ENCODE measurements at places on chromosomes 6 and 20. TPM values are rescaled to one million over a fixed set of nuclear protein-coding genes. Genes with fewer than 3 reads are reported as not detected.
A peak's percentile ranks its signal among the peaks of the same experiment; 100 is the strongest.

DNA sequence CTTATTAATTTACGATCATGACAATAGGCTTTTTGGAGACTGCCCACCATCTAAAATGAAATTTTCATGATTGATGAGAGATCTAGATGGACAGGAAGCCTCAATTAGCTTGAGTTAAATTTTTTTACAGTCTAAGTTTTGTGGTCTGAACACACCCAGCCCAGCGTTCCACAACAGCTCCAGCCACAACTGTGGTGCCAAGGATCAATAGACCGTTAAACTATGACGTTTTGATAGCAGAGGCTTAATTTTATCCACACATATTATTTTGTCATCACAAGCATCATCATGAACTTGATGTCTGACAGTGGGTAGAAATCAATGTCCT is 5.5 kb upstream of the GABRR1 start:
- H3K27ac ChIP-seq: no peak overlapping the region
- no peaks in the 10 kb centered on the region for H3K36me3 ChIP-seq
- H3K4me1 ChIP-seq: no peaks in the 10 kb centered on the region
- no peak for DNase-seq
- no peaks in the 10 kb centered on the region for H3K27me3 ChIP-seq

Gene NNAT
- total RNA-seq: not detected

GRCh38 chr6:28747631-28748157 is 176.1 kb downstream of the TRIM27 start:
- no peaks in the 10 kb centered on the region for H3K4me1 ChIP-seq
- H3K4me3 ChIP-seq: no peak overlapping the region
- H3K27me3 ChIP-seq: no peaks in the 10 kb centered on the region
- no peaks in the 10 kb centered on the region for H3K36me3 ChIP-seq

Gene ROMO1
- 214 TPM for total RNA-seq

- DNase-seq: peak; percentile 79
- peaks cover 14% of the 10 kb centered on the region for H3K27me3 ChIP-seq
- no peaks in the 10 kb centered on the region for H3K4me1 ChIP-seq
- H3K27ac ChIP-seq: no peak overlapping the region
- H3K36me3 ChIP-seq: no peaks in the 10 kb centered on the region
- H3K4me3 ChIP-seq: no peak overlapping the region
Observed at GRCh38 chr6:30396833-30397479, 52.0 kb downstream of the RPP21 start.

DNA sequence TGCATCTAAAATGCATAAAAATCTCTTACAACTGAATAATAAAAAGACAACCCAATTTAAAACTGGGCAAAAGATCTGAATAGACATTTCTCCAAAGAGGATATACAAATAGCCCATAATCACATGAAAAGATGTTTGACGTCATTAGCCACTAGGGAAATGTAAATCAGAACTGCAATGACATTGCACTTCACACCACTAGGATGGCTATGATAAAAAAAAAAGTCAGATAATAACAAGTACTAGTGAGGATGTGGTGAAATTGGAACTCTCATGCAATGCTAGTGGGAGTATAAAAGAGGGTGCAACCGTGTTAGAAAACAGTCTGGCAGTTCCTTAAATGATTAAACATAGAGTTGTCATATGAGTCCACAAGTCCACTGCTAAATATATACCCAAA is 24.3 kb upstream of the TBX18 start:
- H3K4me1 ChIP-seq: no peaks in the 10 kb centered on the region
- H3K36me3 ChIP-seq: no peaks in the 10 kb centered on the region
- DNase-seq: no peak
- no peak overlapping the region for H3K4me3 ChIP-seq

Gene PREP
- total RNA-seq: 17.2 TPM

Gene SIM1
- total RNA-seq: not detected

DNA sequence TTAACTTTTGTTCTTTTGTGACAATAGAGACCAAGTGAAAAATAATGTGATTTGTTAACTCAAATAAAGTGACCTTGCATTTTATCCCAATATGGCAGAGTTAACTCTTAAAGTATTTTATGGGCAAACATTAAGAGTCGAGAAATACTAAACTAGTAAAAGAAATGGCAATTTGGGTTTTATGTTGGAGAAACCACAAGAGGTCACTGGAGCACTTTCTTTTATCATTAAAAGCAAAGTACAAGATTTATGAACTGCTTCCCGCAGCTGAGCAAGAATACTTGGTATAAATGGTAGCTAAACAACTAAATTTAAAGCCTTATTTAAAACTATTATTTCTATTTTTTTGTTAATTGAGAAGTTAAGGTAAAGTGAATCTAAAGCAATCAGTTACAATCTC is 33.5 kb upstream of the MCM9 start:
- no peak overlapping the region for H3K27ac ChIP-seq
- H3K4me3 ChIP-seq: no peak overlapping the region
- H3K27me3 ChIP-seq: no peaks in the 10 kb centered on the region
- no peaks in the 10 kb centered on the region for H3K4me1 ChIP-seq

Gene CNBD2
- 9.8 TPM for total RNA-seq

Gene SLC17A3
- 0.97 TPM for total RNA-seq

GRCh38 chr20:4062721-4063606 is 47.6 kb upstream of the RNF24 start:
- H3K4me1 ChIP-seq: peaks cover 26% of the 10 kb centered on the region
- H3K27me3 ChIP-seq: no peaks in the 10 kb centered on the region
- no peak overlapping the region for H3K4me3 ChIP-seq

Gene HSPA12B
- total RNA-seq: 3.4 TPM

GRCh38 chr6:124254941-124255685 is 451.4 kb downstream of the NKAIN2 start:
- H3K4me1 ChIP-seq: no peaks in the 10 kb centered on the region
- no peak overlapping the region for H3K4me3 ChIP-seq
- no peaks in the 10 kb centered on the region for H3K27me3 ChIP-seq

Gene DEFB114
- total RNA-seq: not detected

- no peak for DNase-seq
- no peaks in the 10 kb centered on the region for H3K36me3 ChIP-seq
- H3K4me3 ChIP-seq: no peak overlapping the region
Observed at GRCh38 chr6:24692003-24692402, 25.1 kb downstream of the ACOT13 start.

- peaks cover 46% of the 10 kb centered on the region for H3K4me1 ChIP-seq
- H3K36me3 ChIP-seq: no peaks in the 10 kb centered on the region
- no peak overlapping the region for H3K27ac ChIP-seq
- no peak overlapping the region for H3K4me3 ChIP-seq
Observed at GRCh38 chr6:107658920-107659865, 164.9 kb downstream of the SCML4 start.

DNA sequence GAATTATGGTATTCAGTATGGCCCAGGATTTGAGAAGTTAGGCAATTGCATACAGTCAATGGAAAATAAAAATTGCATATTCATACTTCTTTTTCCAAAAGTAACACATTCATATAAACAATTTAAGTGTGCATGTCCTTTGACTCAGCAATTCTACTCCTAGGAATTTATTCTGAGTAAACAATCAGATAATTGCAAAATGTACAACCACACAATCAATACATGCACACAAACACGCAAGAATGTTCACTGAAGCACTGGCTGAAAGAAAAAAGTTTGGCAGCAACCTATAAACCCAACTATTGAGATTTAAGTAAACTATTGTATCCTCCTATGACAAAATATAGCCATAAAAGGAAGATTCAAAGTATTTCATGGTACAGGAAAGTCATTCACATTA is 1.6 kb downstream of the CYP39A1 start:
- DNase-seq: no peak
- no peak overlapping the region for H3K27ac ChIP-seq
- no peak overlapping the region for H3K4me3 ChIP-seq
- H3K4me1 ChIP-seq: peaks cover 4% of the 10 kb centered on the region

DNA sequence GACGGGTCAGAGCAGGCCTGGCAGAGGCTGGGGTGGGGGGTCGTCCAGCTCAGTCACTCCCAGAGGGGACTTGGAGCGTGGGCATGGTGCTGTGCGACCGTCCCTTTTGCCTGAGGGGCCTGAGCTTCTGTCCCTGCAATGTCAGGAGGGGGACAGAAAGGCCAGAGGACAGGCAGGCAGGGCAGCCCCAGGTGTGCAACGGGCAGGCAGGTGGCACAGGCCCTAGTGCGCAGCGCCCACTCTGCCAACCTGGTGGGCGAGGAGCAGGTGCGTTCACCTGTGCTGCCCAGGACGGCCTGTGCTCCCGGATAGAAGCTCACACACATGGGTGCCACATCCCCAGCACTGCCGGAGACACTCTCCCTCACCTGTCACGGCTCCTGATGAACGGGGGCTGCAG is 78.7 kb upstream of the SLCO4A1 start:
- H3K27ac ChIP-seq: no peak overlapping the region
- H3K4me1 ChIP-seq: no peaks in the 10 kb centered on the region
- no peaks in the 10 kb centered on the region for H3K36me3 ChIP-seq
- H3K27me3 ChIP-seq: peaks cover 28% of the 10 kb centered on the region
- no peak overlapping the region for H3K4me3 ChIP-seq
- no peak for DNase-seq

Gene NKX2-2
- not detected for total RNA-seq

Gene HSD17B8
- total RNA-seq: 44.7 TPM

DNA sequence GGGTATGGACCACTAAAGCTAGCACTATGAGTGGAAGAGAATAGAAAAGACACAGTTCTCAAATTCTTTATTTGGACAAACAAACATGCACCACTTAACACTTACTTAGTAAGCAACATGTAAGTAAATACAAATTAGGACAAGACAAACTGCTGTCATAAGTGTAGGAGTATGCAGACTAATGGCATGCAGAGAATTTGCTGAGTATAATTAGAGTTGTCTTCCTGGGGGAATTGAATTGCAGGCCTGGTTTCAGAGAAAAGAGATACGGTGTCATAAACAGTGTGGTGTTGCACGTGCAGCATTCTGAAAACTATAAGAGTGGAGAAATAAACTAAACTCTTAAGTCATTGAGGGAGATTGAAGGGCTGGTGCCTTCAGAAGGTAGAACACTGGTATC is 125.2 kb upstream of the EYA4 start:
- H3K27ac ChIP-seq: no peak overlapping the region
- H3K36me3 ChIP-seq: no peaks in the 10 kb centered on the region
- H3K27me3 ChIP-seq: no peaks in the 10 kb centered on the region

GRCh38 chr20:31674895-31675827 is 37.4 kb downstream of the COX4I2 start:
- H3K36me3 ChIP-seq: no peaks in the 10 kb centered on the region
- peaks cover 88% of the 10 kb centered on the region for H3K4me1 ChIP-seq
- H3K27ac ChIP-seq: peak overlapping the region; percentile 85
- peak; percentile 71 for DNase-seq
- no peaks in the 10 kb centered on the region for H3K27me3 ChIP-seq
- no peak overlapping the region for H3K4me3 ChIP-seq

- H3K4me3 ChIP-seq: no peak overlapping the region
- H3K27ac ChIP-seq: no peak overlapping the region
- no peaks in the 10 kb centered on the region for H3K27me3 ChIP-seq
- no peak for DNase-seq
- H3K36me3 ChIP-seq: no peaks in the 10 kb centered on the region
- no peaks in the 10 kb centered on the region for H3K4me1 ChIP-seq
Observed at GRCh38 chr6:156391061-156391672, 386.0 kb upstream of the ARID1B start.

Gene RSPO4
- 0.06 TPM for total RNA-seq

DNA sequence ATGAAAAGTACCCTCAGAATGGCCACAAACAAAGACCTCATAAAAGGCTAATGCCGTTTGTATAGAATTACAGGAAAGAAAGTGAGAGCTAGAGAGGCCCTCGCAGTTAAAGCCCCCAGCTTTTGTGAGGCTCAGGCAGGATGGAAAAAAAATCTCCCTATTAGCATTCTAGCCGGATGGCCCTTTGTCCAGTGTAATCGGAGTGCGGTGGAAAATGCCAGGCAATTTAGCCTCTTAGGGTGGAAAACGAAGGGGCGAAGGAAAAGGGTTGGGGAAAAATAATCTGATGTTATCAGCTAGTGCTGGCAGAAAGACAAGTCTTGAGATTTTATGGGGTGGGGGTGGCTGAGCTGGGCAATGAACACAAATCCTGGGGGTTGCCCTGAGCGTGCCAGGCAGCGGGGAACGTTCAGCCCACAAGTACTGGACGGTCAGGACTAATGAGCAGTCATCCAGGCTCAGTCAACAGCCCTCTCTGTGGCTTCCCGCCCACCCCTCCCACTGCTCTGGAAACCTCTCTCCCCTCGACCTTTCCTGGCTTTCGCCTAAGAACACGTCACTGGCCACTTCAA is 92.4 kb downstream of the PSMG4 start:
- peaks cover 12% of the 10 kb centered on the region for H3K4me1 ChIP-seq
- no peaks in the 10 kb centered on the region for H3K27me3 ChIP-seq
- no peak for DNase-seq
- H3K4me3 ChIP-seq: no peak overlapping the region
- no peak overlapping the region for H3K27ac ChIP-seq

DNA sequence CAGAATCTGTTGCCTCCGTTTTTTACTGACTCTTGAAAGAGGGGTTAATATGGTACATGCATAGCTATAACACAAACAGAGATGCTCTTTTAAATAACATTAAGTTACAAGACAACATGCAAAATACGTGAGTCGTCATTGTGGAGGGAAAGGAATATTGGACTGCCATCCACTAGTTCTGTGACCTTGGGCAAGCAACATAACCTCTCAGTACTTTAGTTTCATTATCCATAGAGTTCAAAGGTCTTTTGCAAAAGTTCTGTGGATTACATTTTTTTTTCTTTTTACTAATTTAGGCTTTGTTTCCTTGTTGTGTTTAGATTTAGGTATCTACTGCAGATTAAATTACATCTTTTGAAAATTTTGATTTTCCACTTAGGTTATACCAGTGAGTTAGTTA is 70.5 kb downstream of the MACROD2 start:
- no peaks in the 10 kb centered on the region for H3K4me1 ChIP-seq
- no peak overlapping the region for H3K4me3 ChIP-seq
- H3K27ac ChIP-seq: no peak overlapping the region
- no peak for DNase-seq
- no peaks in the 10 kb centered on the region for H3K36me3 ChIP-seq

- no peaks in the 10 kb centered on the region for H3K4me1 ChIP-seq
- no peak overlapping the region for H3K4me3 ChIP-seq
- no peak overlapping the region for H3K27ac ChIP-seq
- DNase-seq: no peak
- no peaks in the 10 kb centered on the region for H3K36me3 ChIP-seq
Observed at GRCh38 chr6:161511447-161512095, 237.7 kb upstream of the AGPAT4 start.

- no peaks in the 10 kb centered on the region for H3K36me3 ChIP-seq
- no peaks in the 10 kb centered on the region for H3K27me3 ChIP-seq
- H3K27ac ChIP-seq: no peak overlapping the region
- no peaks in the 10 kb centered on the region for H3K4me1 ChIP-seq
Observed at GRCh38 chr6:84016029-84016428, 17.5 kb upstream of the MRAP2 start.

Gene SASH1
- 17.3 TPM for total RNA-seq

Gene SNAP25
- 2.4 TPM for total RNA-seq

- no peaks in the 10 kb centered on the region for H3K27me3 ChIP-seq
- no peak overlapping the region for H3K27ac ChIP-seq
- no peaks in the 10 kb centered on the region for H3K36me3 ChIP-seq
Observed at GRCh38 chr6:32664827-32665362, 1.6 kb downstream of the HLA-DQB1 start.

DNA sequence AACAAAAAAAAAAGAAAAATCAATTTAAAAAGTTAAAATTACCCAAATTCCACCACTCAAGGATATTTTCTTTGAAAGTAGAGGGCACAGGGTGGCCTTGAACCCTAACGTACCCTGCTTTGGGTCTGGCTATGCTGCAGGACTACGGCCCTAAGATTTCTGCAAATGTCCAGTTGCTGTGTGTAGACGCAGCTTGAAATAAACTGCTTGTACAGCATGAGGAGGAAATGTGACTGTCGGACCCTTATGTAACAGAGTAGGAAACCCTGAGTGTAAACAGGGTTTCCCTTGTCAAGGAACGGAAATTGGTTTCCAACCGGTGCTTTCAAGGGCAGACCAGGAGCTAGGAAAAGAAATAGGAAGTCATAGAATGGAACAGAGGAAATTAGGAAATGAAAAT is 60.7 kb upstream of the SHLD1 start:
- no peak overlapping the region for H3K27ac ChIP-seq
- H3K36me3 ChIP-seq: no peaks in the 10 kb centered on the region
- H3K4me3 ChIP-seq: no peak overlapping the region
- no peaks in the 10 kb centered on the region for H3K27me3 ChIP-seq
- DNase-seq: no peak
